ENCODE measurements at places on chromosomes 12 and 14. TPM values are rescaled to one million over a fixed set of nuclear protein-coding genes. Genes with fewer than 3 reads are reported as not detected.

DNA sequence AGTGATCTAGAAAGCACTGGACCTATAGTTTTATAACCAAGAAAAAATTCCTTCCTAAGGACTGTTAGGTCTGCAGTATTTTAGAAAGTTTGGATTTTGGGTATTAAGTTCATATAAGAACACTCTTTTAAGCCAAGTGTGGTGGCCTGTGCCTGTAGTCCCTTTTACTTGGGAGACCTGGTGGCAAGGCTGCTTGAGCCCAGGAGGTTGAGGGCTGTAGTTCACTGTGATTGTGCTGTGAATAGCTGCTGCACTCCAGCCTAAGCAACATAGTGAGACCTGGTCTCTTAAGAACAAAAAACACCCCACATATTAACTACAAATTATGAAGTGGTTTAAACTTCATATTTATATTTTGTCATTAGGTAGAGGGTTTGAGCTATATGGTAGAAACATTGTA, 9.7 kb downstream of the DNM1L start:
- DNase-seq = no peak

- peak; percentile 66 for DNase-seq
Observed at GRCh38 chr14:87461704-87462103, 531.3 kb downstream of the GALC start.

Gene CLEC2D
- total RNA-seq = 10.3 TPM

Gene VRTN
- total RNA-seq = 18.6 TPM

Gene SCN8A
- 14.2 TPM for total RNA-seq

DNA sequence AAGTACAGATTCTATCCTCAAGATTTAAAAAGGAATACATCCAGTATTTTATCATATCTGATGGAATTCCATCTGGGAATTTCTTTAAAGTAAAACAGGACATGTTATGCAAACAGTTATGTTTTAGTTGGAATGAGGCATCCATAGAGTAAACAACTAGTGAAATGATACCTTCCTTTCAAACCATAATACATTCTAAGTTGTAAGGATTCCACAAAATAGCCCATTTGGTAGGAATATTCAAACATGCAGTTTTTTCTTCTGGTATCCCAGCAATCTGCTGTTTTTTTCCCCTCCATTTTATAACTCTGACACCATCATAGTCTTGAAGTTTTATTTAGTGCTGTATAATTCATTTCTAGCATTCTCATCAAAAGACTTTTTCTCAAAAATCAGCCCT, 149.6 kb downstream of the ADAMTS20 start:
- no peak for DNase-seq
